Psoas muscle (tissue), 8 donors: ENCODE measurements at places on chromosomes 2 and 18. TPM values are rescaled to one million over a fixed set of nuclear protein-coding genes. Genes with fewer than 3 reads are reported as not detected.
A peak's percentile ranks its signal among the peaks of the same experiment; 100 is the strongest.

Gene KLHL41
- 3,578 TPM for total RNA-seq

Gene ERFE
- 1.8 TPM for total RNA-seq

Gene EIF4E2
- 136 TPM for total RNA-seq

Gene EVX2
- total RNA-seq = not detected

Gene ANKRD39
- total RNA-seq = 63.0 TPM

- H3K27ac ChIP-seq = peak overlapping the region; percentile 16
- H3K36me3 ChIP-seq = no peaks in the 10 kb centered on the region
- H3K27me3 ChIP-seq = no peaks in the 10 kb centered on the region
- DNase-seq = no peak
- no peak overlapping the region for H3K4me3 ChIP-seq
- no peaks in the 10 kb centered on the region for H3K4me1 ChIP-seq
These were observed 43.4 kb upstream of the HAAO start for GRCh38 chr2:42835577-42836371.

DNA sequence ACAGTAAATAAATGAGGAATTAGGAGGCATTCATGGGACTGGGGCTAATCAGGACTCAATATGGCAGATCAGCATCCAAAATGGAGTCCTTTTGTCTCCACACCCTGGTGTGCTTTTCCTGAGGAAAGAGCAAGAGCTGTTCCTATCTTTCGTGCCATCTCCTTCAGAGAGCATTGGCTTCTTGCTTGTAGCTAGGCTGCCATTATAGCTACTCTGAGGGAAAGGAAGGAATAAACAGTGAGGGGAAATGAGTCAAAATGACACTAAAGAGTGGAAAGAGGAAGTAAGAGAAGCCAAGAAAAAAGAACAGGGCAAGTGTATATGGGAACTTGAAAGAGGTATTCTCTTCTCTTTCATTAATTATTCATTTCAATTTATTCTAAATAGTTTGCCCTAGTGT is 8.4 kb upstream of the NMI start:
- peak overlapping the region; percentile 9 for H3K27ac ChIP-seq
- H3K27me3 ChIP-seq = no peaks in the 10 kb centered on the region
- no peaks in the 10 kb centered on the region for H3K4me1 ChIP-seq
- no peak for DNase-seq

DNA sequence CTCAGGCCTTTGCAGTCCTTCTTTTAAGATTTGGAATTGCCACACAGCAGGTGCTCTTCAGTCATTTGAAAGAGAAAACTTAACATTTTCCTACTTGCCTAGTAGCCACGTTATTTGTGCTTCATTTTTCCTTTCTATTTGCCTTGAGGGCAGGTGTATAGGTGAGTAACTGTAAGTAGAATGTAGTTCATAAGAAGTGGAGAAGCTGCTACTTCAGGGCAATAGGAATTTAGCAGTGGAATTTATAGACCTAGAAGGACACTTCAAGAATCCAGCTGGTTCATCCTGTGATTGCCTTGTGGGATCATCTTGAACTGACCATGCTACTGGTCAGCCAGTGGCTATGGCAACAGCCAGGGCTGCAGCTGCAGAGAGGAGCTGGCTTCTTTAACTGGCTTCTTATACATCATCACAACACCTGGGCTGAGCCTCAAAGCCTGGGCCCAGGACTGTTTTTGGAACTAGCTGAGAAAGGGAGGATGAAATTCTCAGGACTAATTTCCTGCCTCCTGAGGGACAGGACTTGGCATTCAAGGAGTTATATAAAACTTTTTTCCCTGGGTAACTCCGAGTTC is 5.1 kb upstream of the LANCL1 start:
- no peak overlapping the region for H3K27ac ChIP-seq
- H3K4me1 ChIP-seq = peaks cover 4% of the 10 kb centered on the region
- no peak overlapping the region for H3K4me3 ChIP-seq
- DNase-seq = no peak

DNA sequence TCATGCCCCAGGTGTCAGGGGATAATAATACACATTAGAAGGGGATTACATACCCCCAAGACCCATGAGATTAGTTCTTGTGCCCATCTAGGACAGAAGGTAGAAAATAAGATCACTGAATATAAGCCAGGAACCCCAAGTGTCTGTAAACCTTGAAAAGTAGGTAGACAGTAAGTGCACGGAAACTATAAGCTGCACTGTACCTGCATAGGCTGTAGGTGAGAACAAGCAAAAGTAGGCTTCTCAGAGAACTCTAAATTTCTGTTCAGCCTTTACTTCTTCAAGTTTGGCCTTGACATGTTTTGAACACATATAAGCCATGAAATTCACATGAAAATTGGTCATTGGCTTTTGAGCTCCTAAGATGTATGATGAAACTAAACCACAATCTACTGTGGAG is 113.0 kb upstream of the FSIP2 start:
- H3K4me3 ChIP-seq = no peak overlapping the region
- no peaks in the 10 kb centered on the region for H3K36me3 ChIP-seq
- H3K27me3 ChIP-seq = no peaks in the 10 kb centered on the region
- no peaks in the 10 kb centered on the region for H3K4me1 ChIP-seq

- H3K36me3 ChIP-seq = no peaks in the 10 kb centered on the region
- peaks cover 34% of the 10 kb centered on the region for H3K4me1 ChIP-seq
- H3K27me3 ChIP-seq = no peaks in the 10 kb centered on the region
- DNase-seq = no peak
- H3K4me3 ChIP-seq = no peak overlapping the region
These were observed 6.2 kb downstream of the NAB1 start for GRCh38 chr2:190655113-190655512.

GRCh38 chr2:39506215-39506614 is 69.1 kb upstream of the MAP4K3 start:
- no peaks in the 10 kb centered on the region for H3K27me3 ChIP-seq
- H3K4me3 ChIP-seq = no peak overlapping the region
- H3K27ac ChIP-seq = no peak overlapping the region

GRCh38 chr2:160334028-160334741 is 134.1 kb upstream of the ITGB6 start:
- H3K27me3 ChIP-seq = no peaks in the 10 kb centered on the region
- no peak overlapping the region for H3K4me3 ChIP-seq
- DNase-seq = no peak
- H3K36me3 ChIP-seq = no peaks in the 10 kb centered on the region
- peaks cover 72% of the 10 kb centered on the region for H3K4me1 ChIP-seq

DNA sequence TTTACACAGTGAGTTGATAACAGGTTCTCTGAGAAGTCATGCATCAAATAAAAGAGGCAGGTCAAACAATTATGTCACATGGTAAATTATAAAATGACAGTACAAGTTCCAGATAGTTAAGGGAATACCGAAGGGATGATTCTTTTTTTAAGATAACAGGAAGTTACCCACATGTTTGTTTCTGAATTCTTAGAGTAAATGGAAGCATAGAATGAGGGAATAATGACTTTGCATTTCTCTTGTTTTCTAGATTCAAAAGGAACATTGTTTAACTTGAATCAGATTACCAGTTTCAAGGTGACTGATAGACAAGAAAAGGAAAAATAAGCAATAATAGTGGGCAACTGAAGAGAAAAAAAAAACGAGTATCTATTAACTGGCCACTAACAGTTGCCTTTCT is 124.5 kb downstream of the MIB1 start:
- no peak overlapping the region for H3K4me3 ChIP-seq
- H3K4me1 ChIP-seq = no peaks in the 10 kb centered on the region
- no peaks in the 10 kb centered on the region for H3K36me3 ChIP-seq
- H3K27ac ChIP-seq = no peak overlapping the region
- DNase-seq = no peak
- no peaks in the 10 kb centered on the region for H3K27me3 ChIP-seq
